Retinal pigment epithelial cell (primary cell): ENCODE measurements at places on chromosomes 3 and 15.

DNA sequence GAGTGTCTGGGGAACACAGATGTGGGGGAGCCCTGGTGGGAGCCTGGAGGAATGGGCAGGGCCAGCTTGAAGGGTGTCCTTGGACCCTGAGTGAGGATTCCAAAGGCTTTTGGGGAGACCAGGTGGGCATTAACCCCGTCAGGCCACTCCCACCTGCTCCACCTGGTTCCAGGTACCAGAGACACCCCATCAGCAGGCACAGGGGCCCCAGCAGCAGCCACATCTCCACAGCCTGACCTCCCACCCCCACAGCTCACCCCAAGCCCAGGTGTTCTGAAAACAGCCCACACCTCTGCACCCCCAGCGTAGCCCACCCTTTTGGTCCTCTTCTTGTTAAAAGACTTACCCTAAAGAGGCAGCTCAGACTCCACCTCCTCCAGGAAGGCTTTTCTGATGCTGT is 102.1 kb upstream of the PRR20G start:
- DNase-seq = no peak

DNA sequence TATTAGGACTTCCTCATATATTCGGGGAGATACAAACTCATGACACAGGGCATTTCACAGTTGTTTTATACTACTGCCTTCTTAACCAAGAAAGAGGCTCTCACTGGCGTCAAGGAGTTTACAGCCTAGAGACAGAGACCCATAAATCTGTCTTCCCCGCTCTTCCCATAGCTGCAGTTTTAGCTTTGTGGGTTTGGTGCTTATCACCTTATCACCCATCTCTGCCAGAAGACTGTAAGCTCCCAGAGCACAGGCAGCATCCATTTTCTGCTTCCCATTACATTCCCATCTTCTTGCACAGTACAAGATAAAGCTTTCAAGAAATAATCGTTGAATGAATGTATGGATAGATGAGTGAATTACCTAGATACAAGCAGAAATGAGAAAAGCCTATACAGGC is 144.3 kb downstream of the TNIK start:
- DNase-seq = no peak

DNA sequence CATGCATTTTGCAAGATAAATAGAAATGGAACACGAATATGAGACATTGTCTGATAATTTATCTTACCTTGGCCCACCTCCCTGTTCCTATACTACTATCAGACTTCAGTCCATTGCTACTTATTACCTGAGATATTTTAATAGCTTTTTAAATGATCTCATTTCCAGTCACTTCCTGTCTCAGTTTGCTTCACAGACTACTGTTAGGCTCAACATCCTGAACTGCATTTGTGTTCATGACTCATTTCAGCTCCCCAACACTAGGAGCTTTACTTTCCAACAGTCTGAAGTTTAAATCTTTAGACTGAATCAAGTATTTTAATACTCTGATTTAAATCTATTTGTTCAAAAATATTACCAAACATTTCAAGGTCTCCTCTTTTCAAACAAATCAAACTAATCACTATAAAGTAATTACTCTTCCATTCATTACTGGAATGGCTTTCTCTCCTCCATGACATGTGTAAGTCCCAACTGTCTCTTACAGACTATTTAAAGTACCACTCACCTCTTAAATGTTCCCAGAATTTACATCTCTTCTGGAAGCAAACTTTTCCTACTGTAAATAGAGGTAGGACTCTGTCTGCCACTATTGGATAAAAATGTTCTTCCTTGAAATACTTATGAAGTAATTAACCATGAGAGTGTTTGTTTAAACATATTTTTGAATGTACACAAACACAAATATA is 1277.6 kb downstream of the ZPLD1 start:
- DNase-seq = peak; percentile 21

- DNase-seq = no peak
These were observed 165.6 kb downstream of the CACNA1D start for GRCh38 chr3:53659996-53660395.

DNA sequence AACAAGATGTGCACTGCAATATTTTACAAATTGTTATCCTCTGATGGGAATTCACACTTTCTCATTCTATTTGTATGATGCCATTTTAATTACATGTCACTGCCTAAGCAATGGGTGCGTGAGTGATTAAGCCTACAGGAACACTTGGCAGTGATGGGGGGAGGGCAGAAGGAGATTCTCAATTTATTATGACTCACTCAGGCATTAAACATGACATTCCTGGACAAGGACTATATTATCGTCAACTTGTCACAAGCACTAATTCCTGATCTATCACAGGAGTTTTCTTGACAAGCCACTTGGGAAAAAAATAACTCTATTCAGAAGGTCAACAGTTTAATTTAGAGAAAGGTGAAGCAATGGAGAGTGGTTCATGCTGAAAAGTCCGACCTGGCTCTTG is 556.8 kb downstream of the NSUN3 start:
- DNase-seq = no peak

- no peak for DNase-seq
These were observed 3.5 kb upstream of the TGFBR2 start for GRCh38 chr3:30602946-30603345.

DNA sequence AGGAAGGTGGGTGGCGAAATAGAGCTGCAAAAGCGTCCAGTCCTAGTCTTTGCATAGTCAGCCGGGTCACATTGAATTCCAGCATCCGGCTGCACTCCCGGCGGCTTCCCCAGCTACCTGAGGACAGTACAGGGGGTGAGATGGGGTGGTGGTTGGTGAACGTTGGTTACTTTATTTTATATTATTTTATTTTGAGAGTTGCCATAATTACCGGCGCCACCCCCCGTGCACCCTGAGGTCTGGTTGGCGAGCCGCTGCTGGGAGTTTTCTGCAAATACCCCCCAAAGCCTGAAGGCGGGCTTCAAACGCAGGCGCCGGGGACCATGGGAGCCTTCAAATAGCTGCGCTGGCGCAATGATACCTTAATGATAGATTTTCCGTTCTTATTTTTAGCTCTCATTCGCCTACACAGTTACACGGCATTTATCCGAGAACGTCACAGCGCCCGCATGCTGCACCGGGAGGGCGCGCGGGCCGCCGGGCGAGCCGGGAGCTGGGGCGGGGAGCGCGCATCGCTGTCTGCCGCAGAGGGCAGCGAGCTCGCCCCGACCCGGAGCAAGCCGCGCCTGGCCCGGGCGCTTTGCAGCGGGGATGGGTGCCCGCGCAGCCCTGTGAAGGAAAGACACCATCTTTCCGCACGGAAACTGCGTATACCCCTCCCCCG is 756 bp upstream of the RASGRF1 start:
- DNase-seq = no peak

GRCh38 chr15:99547517-99547916 is 18.3 kb upstream of the MEF2A start:
- DNase-seq = no peak

DNA sequence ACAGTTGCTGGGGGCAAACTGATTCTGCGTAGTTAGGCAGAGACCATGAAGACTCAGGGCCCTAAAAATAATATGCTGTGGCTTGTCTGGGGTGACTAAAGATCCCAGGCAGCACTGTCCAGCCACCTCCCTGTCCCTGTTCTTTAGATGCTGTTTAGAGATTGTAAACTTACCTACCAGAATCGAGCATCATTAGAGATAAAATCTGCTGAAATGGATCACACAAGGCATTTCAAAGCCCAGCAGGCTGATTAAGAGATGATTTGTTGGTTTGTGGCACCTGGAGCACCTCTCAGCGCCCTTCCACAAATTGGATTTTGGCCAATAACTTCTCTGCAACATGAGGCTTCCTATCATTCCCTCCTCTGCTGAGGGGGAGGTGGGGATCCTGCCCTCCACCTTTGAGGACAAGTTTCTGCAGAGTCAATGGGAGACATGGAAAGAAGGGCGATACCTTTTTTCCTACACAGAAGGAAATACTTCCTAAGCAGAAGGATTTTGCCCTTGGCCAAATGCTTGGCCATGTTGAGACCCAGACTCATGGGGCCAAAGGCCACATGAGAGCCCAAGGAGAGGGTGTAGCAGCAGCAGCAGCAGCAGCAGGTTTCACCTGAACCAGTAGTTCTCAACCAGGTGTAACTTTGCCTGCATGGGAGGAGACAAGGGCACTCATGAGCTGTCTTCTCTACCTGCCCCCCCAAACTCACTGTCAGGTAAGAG is 37.5 kb downstream of the SEMA5B start:
- no peak for DNase-seq

GRCh38 chr15:48596415-48596814 is 49.1 kb downstream of the FBN1 start:
- no peak for DNase-seq

GRCh38 chr3:11671648-11672100 is 28.0 kb upstream of the VGLL4 start:
- no peak for DNase-seq

DNA sequence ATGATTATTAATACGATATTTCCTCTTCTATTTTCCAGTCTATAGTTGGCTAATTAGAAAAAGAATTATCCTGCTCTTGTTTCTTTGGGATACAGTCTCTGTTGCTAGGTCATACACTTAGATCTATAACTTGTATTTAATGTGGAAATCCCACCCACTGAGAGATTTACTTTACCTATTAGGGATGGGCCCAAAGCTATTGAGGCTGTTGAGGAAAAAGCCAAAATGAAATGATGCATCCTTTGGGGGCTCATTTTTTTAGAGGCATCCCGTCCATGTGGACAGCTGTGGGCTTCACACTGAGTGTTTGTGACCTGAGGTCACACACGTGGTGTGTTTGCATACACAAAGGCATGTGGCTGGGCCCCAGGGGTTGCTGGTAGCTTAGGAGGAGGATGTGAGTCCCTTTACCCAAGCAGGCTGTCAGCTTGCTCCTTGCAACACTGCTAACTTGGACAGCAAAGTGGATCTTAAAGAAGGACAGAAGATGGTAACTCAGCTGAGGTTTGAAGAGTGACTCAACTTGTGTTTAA is 477.4 kb downstream of the AGBL1 start:
- DNase-seq = no peak

GRCh38 chr3:73121669-73122331 is 60.3 kb downstream of the EBLN2 start:
- DNase-seq = no peak

GRCh38 chr3:175898194-175898593 is 1039.1 kb downstream of the NAALADL2 start:
- no peak for DNase-seq

GRCh38 chr3:123605789-123606234 is 21.0 kb upstream of the HACD2 start:
- DNase-seq = no peak

DNA sequence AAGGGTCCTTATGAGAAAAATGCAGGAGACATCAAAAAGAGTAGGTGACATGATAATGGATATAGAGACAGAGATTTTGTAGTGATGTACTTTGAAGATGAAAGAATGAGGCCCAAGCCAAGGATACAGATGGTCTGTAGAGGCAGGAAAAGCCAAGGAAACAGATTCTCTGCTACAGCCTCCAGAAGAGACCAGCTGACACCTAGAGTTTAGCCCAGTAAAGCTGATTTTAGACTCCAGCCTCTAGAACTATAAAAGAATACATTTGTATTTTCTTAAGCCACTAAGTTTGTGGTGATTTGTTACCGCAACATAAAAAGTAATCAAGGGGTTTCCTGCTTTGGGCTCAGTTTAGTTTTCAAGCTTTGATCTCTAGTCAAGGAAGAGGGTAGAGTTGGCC is 64.8 kb downstream of the STRIT1 start:
- DNase-seq = no peak
